ENCODE measurements at places on chromosomes 5 and 9. TPM values are rescaled to one million over a fixed set of nuclear protein-coding genes. Genes with fewer than 3 reads are reported as not detected.

GRCh38 chr5:94154672-94155071 lies 413.3 kb upstream of the POU5F2 start:
- ATAC-seq = no peak

- no peak for ATAC-seq
These were observed 2.7 kb upstream of the LCN9 start for GRCh38 chr9:135660407-135660806.

CACFD1 gene
- 15.3 TPM for total RNA-seq

DNA sequence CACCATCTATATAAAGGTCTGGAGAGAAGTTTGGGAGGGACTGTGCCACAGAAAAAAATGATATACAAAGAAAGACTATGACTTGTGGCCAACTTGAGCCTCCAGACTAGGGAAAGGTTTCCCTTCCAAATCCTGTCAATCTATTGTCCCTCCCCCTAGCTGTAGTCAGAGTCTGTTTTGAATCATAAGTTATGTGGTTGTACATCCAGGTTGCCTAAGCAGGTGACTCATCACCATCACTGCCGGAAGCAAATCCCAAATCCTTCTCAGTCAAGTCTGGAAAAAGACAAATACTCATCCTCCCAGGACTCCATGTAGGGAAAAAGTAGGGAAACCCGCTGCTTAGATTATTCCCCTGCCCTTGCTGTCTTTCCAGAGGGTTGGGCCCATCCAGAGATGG lies 235.7 kb downstream of the CDK5RAP2 start:
- ATAC-seq = no peak

DNA sequence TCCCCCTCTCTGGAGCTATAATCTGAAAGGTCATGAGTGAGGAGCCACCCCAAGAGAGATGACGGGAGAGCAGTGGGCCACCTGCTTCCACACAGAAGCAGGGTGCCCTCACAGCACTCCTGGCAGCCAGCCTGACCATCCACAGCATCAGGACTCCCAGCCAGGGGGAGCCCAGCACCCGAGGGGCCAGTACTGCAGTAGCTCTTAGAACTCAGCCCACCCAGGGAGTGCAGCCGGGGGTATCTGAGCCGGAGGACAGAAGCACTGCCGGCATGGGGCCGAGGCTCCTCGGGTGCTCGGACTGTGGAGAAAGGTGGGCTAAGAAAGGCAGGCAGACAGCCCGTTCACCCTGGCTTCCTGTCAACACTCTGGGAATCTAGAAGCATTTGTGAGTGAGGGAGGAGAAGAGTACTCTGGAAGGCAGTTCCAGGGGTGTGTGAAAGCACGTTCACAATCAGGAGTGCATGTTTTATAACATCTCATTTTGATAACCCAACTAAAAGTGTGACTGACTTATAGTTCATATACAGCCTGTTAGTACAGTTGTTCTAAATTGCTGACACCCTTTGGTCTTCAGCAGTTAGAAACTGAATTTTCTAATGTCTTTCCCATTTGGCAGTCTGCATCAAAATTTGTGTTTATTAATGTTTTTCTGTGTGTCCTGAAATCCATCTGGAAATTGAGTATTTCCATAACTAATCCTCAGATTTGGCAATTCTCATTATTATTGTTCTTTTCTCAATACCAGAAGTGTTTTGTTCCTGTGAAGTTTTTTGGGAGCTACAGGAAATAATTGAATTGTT lies 25.9 kb upstream of the ASPN start:
- no peak for ATAC-seq

DNA sequence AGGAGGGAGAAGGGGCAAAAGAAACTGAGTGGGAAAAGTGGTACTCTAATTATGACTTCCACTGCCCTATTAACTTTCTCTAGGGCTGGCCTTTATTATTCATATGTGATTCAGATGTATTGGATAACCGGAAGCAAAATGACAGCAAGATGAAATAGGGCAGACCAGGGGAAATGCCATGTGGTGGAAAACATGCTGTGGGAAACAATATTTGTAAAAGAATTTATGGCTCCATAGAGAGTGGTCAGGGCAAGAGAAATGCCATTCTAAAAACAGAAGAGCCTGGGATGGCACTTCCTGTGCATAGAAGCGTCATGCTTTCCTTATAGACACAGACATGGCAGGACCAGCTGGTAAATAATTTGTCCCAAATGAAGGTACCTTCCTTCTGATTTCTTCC lies 67.7 kb downstream of the MEGF10 start:
- no peak for ATAC-seq

DNA sequence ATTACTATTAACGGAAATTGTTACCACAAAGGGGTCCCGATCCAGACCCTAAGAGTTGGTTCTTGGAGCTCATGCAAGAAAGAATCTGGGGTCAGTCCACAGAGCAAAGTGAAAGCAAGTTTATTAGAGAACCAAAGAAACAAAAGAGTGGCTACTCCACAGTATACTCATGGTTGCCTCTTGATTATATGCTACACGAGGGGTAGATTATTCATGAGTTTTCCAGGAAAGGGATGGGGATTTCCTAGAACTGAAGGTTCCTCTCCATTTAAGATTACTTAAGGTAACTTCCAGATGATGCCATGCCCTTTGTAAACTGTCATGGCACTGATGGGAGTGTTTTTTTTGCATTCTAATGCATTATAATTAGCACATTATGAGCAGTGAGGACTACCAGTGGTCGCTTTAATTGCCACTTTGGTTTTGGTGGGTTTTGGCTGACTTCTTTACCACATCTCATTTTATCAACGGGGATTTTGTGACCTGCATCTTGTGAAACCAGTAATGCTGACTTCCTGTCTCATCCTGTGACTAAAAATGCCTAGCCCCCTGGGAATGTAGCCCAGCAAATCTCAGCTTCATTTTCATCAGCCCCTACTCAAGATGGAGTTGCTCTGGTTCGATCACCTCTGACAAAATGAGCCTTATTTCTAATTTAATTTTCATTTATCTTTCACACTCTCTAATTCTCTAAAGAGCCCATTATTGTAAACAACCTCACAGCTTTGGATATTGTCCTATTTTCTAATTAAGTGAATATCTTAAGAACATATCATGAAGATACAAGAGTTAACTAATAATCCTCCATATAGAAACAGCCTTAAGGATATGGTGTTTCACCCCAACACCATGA lies 336.3 kb downstream of the RASEF start:
- ATAC-seq = no peak

ANKRA2 gene
- total RNA-seq = 24.2 TPM

GRCh38 chr9:111825468-111826145 lies 30.9 kb upstream of the SHOC1 start:
- no peak for ATAC-seq

SPINK4 gene
- not detected for total RNA-seq

DNA sequence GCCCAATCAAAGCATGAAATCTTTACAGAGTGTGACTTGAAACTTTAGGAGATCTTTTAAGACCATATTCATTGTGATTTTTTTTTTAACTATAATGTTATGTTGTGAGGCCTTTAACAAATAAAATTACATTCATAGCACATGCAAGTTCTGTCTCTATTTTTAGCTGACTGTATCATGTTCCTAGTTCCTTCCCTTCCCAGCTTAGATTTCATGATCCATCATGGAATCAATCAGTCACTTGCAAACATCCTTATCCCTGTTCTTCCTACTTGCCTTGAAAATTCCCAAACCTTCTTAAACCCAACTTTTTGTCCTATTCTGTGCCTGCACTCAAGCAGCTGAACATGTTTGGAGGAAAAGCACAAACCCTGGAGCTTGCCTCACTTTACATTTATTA lies 141.8 kb downstream of the DMXL1 start:
- no peak for ATAC-seq

Measured in gastroesophageal sphincter (tissue), 4 donors.